ENCODE measurements at places on chromosomes 6 and 20. TPM values are rescaled to one million over a fixed set of nuclear protein-coding genes. Genes with fewer than 3 reads are reported as not detected.

Gene RAB44
- not detected for total RNA-seq

- peak overlapping the region; percentile 88 for H3K27ac ChIP-seq
- no peaks in the 10 kb centered on the region for H3K36me3 ChIP-seq
- peak overlapping the region; percentile 42 for H3K4me3 ChIP-seq
- peaks cover 12% of the 10 kb centered on the region for H3K27me3 ChIP-seq
- H3K4me1 ChIP-seq = peaks cover 37% of the 10 kb centered on the region
- DNase-seq = peak; percentile 51
Observed at GRCh38 chr6:38169221-38169976, 349.9 kb downstream of the ZFAND3 start.

- no peaks in the 10 kb centered on the region for H3K4me1 ChIP-seq
- DNase-seq = no peak
- H3K4me3 ChIP-seq = no peak overlapping the region
- H3K36me3 ChIP-seq = no peaks in the 10 kb centered on the region
- no peak overlapping the region for H3K27ac ChIP-seq
Observed at GRCh38 chr20:49725694-49726093, 12.0 kb upstream of the B4GALT5 start.

GRCh38 chr6:118288355-118289124, 259.6 kb upstream of the PLN start:
- no peaks in the 10 kb centered on the region for H3K27me3 ChIP-seq
- no peak overlapping the region for H3K27ac ChIP-seq
- H3K4me1 ChIP-seq = peaks cover 15% of the 10 kb centered on the region
- DNase-seq = no peak
- H3K36me3 ChIP-seq = peaks cover 4% of the 10 kb centered on the region
- H3K4me3 ChIP-seq = no peak overlapping the region

DNA sequence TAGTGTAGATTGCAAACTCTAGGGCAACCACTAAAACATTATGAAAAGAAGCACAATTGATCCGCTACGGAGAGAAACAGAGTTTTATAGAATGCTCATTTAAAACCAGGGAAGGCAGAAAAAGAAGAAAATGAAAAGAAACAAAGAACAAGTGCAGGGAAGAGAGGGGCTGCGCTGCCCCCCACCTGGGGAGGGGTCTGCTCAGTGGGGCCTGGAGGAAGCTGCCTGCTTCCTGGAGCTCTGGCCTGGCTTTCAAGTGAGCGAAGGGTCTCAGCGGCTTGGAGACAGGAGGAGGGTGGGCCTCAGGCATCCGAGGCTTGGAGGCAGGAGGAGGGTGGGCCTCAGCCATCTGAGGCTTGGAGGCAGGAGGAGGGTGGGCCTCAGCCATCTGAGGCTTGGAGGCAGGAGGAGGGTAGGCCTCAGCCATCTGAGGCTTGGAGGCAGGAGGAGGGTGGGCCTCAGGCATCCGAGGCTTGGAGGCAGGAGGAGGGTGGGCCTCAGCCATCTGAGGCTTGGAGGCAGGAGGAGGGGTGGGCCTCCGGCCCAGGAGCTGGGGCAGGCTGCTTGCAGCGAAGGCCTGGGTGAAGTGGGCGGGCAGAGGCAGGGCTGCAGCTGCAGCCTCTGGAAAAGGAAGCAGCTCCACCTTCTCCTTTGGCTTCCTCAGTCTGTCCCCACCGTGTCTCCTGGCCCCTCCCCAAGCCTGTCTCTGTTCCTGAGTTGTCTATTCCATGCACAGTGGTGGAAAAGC, 406.3 kb downstream of the TAF4 start:
- H3K36me3 ChIP-seq = no peaks in the 10 kb centered on the region
- H3K4me3 ChIP-seq = no peak overlapping the region
- no peaks in the 10 kb centered on the region for H3K27me3 ChIP-seq

- peak overlapping the region; percentile 96 for H3K27ac ChIP-seq
- DNase-seq = no peak
- H3K4me1 ChIP-seq = peaks cover 50% of the 10 kb centered on the region
- peak overlapping the region; percentile 99 for H3K4me3 ChIP-seq
- peaks cover 22% of the 10 kb centered on the region for H3K27me3 ChIP-seq
Observed at GRCh38 chr20:41138475-41139226, 1.3 kb downstream of the PLCG1 start.

Gene SLC17A3
- not detected for total RNA-seq

DNA sequence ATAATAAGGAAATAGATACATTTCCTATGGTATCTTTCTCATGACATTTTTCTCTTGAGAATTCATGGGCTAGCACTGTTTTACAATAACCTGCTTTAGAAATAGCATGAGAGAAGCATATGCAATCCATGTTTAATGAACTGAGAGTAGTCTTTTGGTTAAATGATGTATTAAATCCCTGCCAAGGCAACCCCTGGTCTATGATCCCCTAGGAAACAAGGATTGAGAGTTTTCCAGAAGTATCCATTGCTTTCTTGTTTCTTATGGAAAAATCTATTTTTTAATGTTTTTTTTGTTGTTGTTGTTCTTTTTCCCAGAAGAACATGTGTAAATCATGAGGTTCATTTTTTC, 390.5 kb upstream of the HSF2 start:
- peaks cover 41% of the 10 kb centered on the region for H3K4me1 ChIP-seq
- H3K36me3 ChIP-seq = no peaks in the 10 kb centered on the region

DNA sequence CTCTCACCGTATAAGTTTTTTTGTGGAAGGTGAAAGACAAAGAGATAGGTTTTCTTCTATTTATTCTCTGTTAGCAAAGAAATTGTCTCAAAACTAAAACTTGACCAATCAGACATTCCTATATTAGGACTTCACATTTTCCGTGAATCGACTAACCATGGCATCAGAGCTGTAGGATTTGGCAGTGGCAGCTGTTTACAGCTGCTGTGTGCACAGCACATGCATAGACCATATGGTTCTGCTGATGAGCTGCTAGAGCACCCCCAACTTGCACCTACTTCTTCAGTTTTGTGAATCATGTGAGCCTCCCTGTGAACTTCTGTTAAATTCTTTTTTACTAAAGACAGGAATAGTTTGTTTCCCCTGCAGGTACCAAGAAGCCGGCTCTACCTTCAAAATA, 157.9 kb downstream of the RFX6 start:
- H3K27ac ChIP-seq = no peak overlapping the region
- H3K4me3 ChIP-seq = no peak overlapping the region
- DNase-seq = no peak

Gene KCNB1
- total RNA-seq = 3.1 TPM

GRCh38 chr6:131510094-131510493, 62.9 kb upstream of the ARG1 start:
- no peak overlapping the region for H3K4me3 ChIP-seq
- H3K27ac ChIP-seq = no peak overlapping the region
- H3K4me1 ChIP-seq = peaks cover 3% of the 10 kb centered on the region
- no peaks in the 10 kb centered on the region for H3K36me3 ChIP-seq
- H3K27me3 ChIP-seq = no peaks in the 10 kb centered on the region

Gene SOX18
- 0.66 TPM for total RNA-seq

DNA sequence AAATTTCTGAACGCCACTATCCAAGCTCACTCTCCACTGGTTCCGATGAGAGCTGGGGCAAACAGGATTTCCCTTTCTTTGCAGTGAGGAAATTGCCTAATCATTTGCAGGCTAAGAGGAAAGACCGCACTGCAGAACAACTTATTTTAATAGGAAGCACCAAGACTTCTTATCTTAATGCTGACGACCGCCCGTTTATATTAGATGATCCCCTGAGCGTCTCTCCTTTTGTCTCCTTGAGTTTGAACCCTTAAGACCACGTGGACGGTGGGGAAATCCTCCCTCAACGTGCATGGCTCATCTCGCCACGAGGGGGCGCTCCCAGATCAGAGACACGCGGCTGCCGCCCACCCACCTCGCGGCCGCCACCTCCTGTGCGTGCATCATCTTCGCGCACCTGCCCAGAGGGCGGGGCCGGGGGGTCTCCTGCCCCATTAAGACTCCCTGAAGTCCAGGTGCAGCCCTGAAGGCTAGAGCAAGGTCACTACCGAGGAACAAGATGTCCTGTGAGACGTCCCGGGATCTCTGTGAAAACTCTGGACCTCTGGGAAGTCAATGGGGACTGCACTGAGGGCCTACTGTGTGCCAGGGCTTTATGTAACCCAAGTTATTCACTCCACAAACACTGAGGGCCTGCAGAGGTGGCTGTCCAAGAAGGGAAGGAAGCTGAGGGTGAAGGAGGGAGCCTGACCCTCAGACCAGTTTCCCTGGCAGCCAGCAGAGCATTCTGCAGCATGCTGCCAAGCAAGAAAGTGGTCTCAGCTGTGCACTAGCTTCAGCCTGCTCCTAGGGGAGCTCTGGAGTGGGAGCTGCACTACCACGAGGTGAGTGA, 28.1 kb downstream of the PDYN start:
- H3K36me3 ChIP-seq = no peaks in the 10 kb centered on the region
- H3K27me3 ChIP-seq = peaks cover 8% of the 10 kb centered on the region
- no peak overlapping the region for H3K27ac ChIP-seq
- H3K4me3 ChIP-seq = peak overlapping the region; percentile 47

Gene OR2H2
- not detected for total RNA-seq

DNA sequence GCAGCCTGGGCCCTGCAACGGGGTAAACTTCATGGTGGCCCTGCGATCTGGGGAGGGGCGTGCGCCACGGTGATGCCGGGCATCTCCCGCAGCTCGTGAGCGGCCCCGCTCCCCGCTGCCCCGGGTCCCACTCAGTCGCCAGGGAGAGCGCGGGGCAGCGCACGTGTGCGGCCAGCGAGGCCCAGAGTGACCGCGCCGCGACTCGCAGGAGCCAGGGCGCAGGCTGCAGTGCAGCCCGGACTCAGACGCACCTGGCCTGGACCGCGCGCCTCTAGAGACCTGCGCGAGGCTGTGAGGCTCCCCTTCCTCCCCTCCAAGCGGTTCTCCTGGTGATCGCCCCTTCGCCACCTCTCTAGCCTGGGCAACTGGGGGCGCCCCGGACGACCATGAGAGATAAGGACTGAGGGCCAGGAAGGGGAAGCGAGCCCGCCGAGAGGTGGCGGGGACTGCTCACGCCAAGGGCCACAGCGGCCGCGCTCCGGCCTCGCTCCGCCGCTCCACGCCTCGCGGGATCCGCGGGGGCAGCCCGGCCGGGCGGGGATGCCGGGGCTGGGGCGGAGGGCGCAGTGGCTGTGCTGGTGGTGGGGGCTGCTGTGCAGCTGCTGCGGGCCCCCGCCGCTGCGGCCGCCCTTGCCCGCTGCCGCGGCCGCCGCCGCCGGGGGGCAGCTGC, 652 bp downstream of the BMP6 start:
- no peak overlapping the region for H3K27ac ChIP-seq
- peak overlapping the region; percentile 85 for H3K4me3 ChIP-seq
- H3K4me1 ChIP-seq = peaks cover 9% of the 10 kb centered on the region
- no peaks in the 10 kb centered on the region for H3K36me3 ChIP-seq

Gene CCR6
- total RNA-seq = not detected

All from glutamatergic neuron (in vitro differentiated cells).